H9 (cell line): ENCODE measurements at places on chromosomes 12 and 14. TPM values are rescaled to one million over a fixed set of nuclear protein-coding genes. Genes with fewer than 3 reads are reported as not detected.
A peak's percentile ranks its signal among the peaks of the same experiment; 100 is the strongest.

- no peak for DNase-seq
Measured at GRCh38 chr14:45699471-45699870, 446.5 kb upstream of the MIS18BP1 start.

PARPBP gene
- total RNA-seq, result 29.0 and 32.1 TPM in 2 replicates

RPGRIP1 gene
- 0.07 and 0.59 TPM in 2 replicates for total RNA-seq

- no peak for DNase-seq
Measured at GRCh38 chr14:67186789-67187584, 2.3 kb upstream of the GARIN2 start.

- no peak for DNase-seq
Measured at GRCh38 chr14:69992564-69992963, 113.3 kb downstream of the SMOC1 start.

PPP2R5C gene
- total RNA-seq, result 92.8 and 93.0 TPM in 2 replicates

NPFF gene
- total RNA-seq, result not detected in 2 replicates

- DNase-seq, result no peak
Measured at GRCh38 chr12:69329669-69330428, 18.3 kb upstream of the LYZ start.

PSMA6 gene
- total RNA-seq, result 251 and 255 TPM in 2 replicates

DNA sequence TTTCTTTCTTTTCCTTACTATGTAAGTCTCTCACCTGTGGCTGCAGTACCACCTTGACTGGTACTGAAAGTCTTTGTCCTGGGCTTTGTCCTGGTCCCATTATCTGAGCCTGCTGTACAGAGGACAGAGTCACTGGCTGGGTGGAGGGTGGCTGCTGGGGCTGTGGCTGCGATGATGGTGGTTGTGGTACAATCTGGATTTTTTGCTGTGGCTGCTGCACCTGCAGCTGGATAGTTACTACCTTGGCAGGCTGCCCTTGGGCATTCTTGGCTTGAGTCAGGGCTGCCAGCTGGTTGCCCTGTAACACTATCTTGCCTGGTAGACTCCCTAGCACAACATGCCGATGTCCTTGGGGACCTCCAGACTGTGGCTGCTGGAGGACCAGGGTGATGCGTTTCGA lies 27.0 kb downstream of the CHD8 start:
- DNase-seq, result no peak

GRIP1 gene
- total RNA-seq, result 16.5 and 19.5 TPM in 2 replicates

DNA sequence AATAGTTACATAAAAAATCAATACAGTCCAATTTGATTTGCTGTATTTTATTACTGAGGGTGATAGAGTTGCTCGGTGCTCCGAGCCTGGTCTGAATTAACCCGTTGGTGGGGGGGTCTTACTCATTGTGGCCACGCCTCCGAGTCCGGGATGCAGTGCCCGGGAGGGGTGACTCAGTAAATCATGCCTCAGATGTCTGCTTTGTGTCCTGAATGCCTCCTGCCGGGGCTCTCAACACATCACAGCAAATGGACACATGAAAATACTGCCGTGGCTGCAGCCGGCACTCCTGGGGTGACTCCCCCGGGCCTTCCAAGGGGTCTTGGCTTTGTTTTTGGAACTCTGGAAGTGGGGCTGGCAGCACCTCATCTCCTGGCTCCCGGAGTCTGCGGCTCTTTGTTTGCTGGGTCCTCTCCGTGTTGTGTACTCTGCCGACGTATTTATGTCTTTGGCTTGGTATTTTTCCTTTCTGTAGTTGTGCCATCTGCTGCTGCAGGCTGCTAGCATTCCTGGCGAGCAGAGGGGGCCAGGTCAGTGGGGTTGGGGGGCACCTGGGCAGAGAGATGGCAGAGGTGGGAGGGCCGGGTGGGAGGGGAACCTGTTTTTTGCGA lies 129.0 kb downstream of the AACS start:
- peak; percentile 71 for DNase-seq

- no peak for DNase-seq
Measured at GRCh38 chr12:359091-359490, 30.0 kb downstream of the KDM5A start.

DNA sequence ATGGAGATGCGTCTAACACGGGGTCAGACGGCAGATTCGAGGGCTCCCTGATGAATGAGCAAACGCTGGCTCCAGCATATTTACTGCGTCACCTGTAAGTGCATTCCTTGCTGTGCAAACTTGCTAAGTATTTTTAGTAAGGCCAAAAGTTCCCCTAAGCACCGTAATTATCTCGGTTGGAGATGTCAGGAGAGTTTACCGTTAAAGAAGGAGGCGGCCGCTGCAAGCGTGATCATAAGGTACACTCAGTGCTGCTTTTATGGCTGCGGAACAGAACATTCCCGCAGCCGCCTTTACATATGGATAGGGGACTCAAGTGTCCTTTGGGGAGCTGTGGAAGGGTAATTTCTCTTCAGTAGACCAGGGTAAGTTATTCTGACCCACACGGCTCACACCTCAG lies 175.6 kb downstream of the GLT1D1 start:
- DNase-seq, result no peak

DNA sequence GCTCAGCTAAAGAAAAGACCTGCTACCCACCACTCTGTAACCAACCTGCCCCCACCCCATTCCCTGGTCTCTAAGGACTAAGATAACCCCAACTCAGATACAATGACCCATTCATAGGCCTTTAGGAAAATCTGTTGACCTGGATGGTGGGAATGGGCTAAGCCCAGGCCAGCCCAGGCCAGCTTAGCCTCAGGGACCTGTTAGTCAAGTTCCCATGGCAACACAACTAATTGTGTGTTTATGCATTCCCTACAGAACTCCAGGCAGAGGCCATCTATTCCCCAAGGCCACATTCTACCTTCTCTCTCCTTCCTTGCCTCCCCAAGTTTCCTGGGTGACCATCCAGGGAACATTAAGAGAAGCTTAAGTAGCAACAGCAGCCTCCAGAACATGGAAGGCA lies 16.1 kb upstream of the KRT8 start:
- DNase-seq, result peak; percentile 39

MDGA2 gene
- total RNA-seq, result 1.9 and 2.1 TPM in 2 replicates
